ENCODE measurements at places on chromosomes 7 and 10.

- no peak for DNase-seq
These were observed 24.0 kb downstream of the HOXA1 start for GRCh38 chr7:27071622-27072390.

- no peak for DNase-seq
These were observed 84.4 kb downstream of the KLF6 start for GRCh38 chr10:3700531-3701076.

DNA sequence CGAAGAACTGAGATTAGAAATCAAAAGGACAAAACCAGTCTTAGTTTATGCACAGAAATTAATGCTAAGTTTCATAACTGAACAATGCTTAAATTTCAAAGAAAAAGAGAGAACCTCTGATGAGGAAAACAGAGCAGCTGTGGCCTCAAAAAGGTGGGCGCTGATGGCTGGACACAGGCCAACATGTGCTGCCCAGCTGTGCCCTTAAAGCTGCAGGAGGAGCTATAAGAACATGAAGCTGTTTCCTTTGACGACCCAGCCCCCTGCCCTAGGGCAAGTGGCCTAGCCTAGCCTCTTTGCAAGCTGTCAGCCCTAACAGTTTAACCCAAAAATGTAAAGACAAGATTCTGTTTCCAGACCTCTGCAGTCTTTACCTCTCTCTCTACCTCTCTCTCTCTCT is 107.7 kb downstream of the GRID1 start:
- no peak for DNase-seq

DNA sequence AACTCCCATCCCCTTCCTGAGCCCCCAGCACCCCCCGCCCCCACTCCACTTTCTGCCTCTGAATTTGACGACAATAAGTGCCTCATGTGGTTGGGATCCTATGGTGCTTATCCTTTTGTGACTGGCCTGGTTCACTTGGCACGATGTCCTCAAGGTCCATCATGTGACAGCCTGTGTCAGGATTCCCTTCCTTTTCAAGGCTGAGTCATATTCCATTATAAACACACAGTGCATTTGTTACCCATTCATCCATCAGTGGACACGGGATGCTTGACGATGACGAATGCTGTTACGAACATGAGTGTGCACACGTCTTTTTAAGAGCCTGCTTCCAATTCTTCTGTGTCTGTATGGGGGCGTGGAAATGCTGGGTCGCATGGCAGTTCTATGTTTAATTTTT is 26.7 kb downstream of the SHH start:
- DNase-seq, result no peak

GRCh38 chr7:155007947-155008346 is 5.0 kb upstream of the PAXIP1 start:
- DNase-seq, result no peak

- DNase-seq, result no peak
These were observed 81.4 kb downstream of the MALSU1 start for GRCh38 chr7:23380556-23380955.

- no peak for DNase-seq
These were observed 430.7 kb downstream of the PARD3 start for GRCh38 chr10:34384372-34384771.
